ENCODE measurements at places on chromosomes 16 and 17.

DNA sequence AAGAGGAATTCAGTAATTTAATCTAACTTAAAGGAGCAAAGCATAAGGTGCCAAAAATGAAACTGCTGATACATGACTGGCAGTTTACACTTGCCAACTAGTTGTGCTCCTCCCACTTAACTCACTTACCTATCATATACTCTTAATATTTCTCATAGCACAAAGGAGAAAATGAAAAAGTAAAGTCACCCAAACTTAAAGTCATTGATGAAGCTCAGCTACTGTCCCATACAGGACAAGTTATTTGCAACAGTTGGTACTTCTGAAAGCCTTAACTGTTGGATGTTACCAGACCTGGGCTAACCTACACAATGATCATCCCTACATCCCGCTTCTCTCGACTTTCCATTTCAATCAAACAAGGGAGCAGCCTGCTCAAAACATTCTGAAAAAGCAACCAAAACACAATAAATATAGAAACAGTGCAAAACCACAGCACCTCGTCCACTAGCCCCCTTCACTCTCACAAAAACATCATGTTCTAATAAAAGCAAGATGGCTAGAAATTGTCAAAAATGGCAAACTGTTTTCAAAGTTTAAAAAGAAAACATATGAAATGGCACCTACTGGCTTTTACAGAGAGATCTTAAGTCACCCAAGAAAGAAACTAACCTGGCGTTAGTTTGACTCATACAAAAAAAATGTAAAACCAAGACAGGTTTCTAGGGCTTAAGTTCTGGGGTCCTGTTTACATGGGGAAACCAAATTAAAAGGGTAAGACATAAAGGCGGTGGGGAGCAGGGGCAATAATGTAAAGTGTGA is 868 bp downstream of the MED13 start:
- peak; percentile 48 for DNase-seq
- H3K36me3 ChIP-seq, result peaks cover 7% of the 10 kb centered on the region
- H3K4me1 ChIP-seq, result peaks cover 6% of the 10 kb centered on the region
- H3K4me3 ChIP-seq, result peak overlapping the region; percentile 86
- H3K27me3 ChIP-seq, result no peaks in the 10 kb centered on the region

DNA sequence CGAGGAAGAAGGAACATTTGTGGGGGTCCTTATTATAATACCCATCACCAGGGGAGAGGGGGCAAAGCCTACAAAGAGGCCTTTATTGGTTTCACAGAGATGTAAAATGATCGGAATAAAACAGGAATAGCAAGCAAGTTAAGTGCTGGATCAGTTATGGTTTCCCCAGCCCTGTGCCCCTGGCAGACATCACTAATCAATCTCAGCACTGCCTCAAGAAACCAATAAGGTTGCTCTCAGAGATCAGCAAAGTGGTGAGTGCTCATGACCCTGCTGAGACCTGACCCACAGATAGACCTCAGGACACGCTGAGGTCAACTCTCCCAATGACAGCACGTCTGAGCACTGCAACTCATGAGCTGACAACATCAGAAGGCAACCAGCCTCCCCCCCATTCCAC is 66.3 kb downstream of the ZNF423 start:
- no peak overlapping the region for H3K4me3 ChIP-seq
- peaks cover 3% of the 10 kb centered on the region for H3K27me3 ChIP-seq
- DNase-seq, result no peak
- H3K36me3 ChIP-seq, result no peaks in the 10 kb centered on the region
- no peaks in the 10 kb centered on the region for H3K4me1 ChIP-seq

DNA sequence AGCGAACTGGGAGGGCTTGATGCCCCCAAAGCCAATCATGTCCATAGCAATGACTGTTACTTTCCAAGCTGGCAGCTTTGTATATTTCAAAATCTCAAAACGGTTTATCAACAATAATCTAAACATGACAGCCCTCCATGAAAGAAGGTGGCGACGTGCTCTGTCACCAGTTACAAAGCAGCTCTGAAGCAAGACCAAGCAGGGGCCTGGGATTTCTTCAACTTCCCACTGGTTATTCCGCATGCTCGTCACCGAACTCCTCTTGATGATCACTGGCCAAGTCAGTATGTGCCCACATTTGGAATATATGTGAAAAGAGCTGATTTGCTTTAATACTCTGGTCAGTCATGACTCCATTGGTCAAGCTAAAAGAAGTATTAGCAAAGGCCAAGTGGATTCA is 175.6 kb downstream of the VPS53 start:
- peaks cover 11% of the 10 kb centered on the region for H3K4me1 ChIP-seq
- no peak overlapping the region for H3K27ac ChIP-seq
- H3K4me3 ChIP-seq, result no peak overlapping the region

DNA sequence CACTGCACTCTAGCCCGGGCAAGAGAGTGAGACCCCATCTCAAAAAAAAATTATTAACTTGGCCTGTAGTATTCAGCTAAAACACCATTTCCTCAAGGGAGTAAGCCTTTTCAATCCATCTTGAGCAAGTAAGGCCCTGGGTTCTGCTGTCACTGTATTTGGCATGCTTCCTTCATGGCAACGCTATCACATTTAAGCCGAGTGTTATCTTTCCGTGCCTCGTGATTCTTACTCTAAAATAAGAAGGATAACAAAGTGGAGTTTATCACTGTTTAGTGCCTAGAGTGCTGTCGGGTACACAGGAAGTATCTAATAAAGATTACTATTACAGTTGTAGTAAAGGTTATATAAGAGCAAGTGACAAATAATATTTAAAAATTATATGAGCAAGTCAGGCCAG is 8.8 kb downstream of the VPS53 start:
- DNase-seq, result no peak
- H3K4me1 ChIP-seq, result peaks cover 4% of the 10 kb centered on the region
- no peak overlapping the region for H3K4me3 ChIP-seq
- H3K27me3 ChIP-seq, result no peaks in the 10 kb centered on the region

DNA sequence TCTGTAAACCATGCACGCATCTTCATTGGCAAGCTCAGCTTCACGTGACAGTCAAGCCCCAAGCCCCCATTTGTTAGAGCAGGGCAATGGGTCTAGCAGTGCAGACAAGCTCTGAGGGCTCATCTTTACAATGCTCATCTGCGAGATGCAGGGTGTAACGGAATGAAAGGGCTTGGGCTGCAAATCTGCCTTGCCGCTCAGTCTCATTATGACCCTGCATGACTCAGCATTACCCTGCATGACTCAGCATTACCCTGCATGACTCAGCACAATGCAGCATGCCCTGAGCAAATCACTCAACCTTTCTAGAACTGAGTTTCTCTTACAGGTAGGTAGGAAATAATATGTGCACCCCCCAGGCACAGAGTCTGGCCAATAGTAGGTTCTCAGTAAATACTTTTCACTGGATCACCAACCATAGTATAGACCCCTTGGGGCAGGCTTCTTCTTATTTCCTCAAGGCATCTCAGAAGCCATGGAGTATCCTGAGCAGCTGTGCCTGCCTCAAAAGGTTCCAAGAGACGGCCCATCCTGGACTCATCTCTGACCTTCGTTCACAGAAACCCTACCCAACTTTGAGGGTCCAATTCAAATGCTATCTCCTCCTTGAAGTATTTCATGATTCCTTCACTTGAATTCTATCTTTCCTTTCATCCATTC is 391.3 kb upstream of the CDH5 start:
- peak; percentile 42 for DNase-seq
- no peak overlapping the region for H3K4me3 ChIP-seq
- H3K4me1 ChIP-seq, result peaks cover 2% of the 10 kb centered on the region
- H3K27ac ChIP-seq, result no peak overlapping the region
- H3K27me3 ChIP-seq, result no peaks in the 10 kb centered on the region

DNA sequence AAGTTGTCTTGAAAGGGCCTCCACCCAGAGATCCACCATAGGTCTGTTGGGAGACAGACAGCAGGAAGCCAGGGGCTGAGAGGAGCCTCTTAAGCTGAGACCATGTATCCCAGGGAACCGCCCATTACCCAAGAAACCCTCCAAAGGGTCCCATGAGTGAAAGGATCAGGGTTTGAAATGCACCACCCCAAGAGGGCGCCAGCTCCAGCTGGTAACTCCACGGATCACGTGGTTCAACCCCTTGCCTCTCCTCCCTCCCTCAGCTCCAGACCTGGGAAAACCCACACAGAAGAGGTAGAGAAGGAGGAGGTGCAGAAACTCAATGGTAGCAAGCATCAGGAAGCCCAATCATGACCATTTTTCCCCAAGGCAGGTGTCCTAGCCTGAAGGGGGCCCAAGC is 148.7 kb downstream of the AIPL1 start:
- DNase-seq, result no peak
- no peaks in the 10 kb centered on the region for H3K4me1 ChIP-seq
- no peaks in the 10 kb centered on the region for H3K27me3 ChIP-seq
- no peaks in the 10 kb centered on the region for H3K36me3 ChIP-seq
- no peak overlapping the region for H3K27ac ChIP-seq

GRCh38 chr17:40415390-40415789 is 2.3 kb downstream of the TOP2A start:
- peak; percentile 73 for DNase-seq
- no peaks in the 10 kb centered on the region for H3K27me3 ChIP-seq
- no peak overlapping the region for H3K27ac ChIP-seq
- H3K4me1 ChIP-seq, result peaks cover 11% of the 10 kb centered on the region

GRCh38 chr17:7573324-7574080 is 5.9 kb upstream of the CD68 start:
- DNase-seq, result peak; percentile 90
- peak overlapping the region; percentile 92 for H3K27ac ChIP-seq
- peaks cover 18% of the 10 kb centered on the region for H3K4me1 ChIP-seq
- no peaks in the 10 kb centered on the region for H3K27me3 ChIP-seq
